Femur (tissue), 1 donor: ENCODE measurements at places on chromosomes 5 and 9.

- DNase-seq = peak; percentile 83
These were observed 102.4 kb downstream of the ROR2 start for GRCh38 chr9:91847581-91848091.

DNA sequence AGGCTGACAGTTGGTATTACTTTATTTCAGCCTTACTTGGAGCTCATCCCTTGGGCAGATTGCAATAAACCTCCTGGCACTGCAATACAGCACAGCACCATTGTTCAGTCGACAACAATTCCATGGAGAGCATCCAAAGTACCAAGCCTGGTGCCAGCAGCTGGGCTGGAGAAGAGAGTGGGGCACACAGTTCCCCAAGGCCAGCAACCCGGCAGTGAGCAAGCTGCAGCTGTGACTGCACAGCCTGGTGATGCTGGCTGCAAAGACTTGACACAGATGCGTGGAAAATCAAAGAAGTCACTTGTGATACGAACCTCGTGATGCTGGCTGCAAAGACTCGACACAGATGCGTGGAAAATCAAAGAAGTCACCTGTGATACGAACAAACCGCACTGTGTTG lies 125.4 kb downstream of the ATPSCKMT start:
- peak; percentile 77 for DNase-seq

DNA sequence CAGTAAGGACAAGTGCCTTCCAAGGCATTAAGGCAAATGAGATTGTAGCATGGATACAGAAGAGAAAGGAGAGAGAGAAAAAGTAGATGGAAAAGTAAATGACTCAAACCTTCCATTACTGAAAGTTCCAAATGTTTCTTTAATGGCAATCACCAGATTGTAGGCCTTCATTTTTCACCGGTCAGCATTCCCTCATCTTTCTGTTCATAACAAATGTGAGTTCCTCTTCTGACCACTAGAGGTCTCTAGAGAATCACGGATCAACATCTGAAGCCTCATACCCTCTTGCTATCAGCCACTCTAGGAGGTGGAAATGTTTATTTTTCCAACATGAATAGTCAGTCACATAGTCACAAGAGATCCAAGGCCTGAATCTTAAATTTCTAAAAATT lies 73.6 kb upstream of the RPS23 start:
- no peak for DNase-seq

DNA sequence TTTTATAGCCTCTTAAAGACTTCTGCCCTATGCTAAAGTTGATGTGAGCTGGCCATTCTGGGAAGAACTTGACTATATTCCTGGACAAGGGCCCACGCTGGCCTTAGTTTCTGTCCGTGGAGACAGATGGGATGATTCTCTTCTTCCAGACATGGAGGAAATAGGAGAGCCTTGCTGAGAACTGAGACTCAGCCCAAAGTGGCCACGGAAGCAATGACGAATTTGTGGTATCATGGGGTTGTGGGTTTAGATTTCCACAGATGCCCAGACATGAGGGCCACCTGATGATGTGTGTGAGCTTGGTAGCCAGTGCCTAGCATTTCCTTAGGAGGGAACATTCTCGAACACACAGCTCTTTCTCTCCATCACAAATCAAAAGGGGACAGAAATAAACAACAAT lies 309.1 kb downstream of the NSG2 start:
- no peak for DNase-seq

DNA sequence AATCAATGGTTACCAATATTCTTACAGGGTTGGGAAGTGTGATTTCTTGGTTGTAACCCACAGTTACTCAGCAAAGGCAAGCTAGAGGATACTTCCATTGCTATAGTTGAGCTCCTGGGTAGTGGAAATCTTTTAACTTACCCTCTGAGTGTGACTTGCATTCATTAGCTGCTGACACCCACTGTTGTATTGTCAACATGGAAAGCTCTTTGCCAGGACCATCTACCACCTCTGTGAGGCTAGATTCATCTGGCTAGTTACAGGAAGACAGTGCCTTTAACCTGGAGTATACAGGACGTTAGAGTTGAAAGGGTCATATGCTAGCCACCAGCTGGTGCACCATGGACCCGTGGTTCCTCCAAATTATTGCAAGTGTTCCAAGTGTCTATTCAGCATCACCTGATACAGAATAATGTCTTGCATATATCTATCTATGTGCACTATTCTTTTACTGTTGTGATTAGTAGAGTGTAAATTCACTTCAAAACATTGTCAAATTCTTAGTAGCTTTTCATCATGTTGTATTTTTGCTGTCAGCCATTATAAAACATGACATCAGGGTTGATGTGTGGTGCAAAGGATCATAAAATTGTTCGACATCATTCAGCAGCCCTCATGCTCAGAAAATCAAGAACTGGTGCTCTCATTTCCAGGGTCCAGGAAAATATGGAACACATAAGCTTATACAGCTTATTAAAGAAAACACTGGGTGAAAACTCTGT lies 239.0 kb downstream of the PJA2 start:
- no peak for DNase-seq

GRCh38 chr5:33576726-33577590 lies 136.2 kb downstream of the TARS1 start:
- DNase-seq = no peak

- DNase-seq = no peak
These were observed 25.0 kb upstream of the SEMA4D start for GRCh38 chr9:89522959-89523285.

- DNase-seq = no peak
These were observed 240.4 kb upstream of the IRX2 start for GRCh38 chr5:2991884-2992283.

GRCh38 chr5:14503017-14503680 lies 78.4 kb upstream of the OTULINL start:
- no peak for DNase-seq

DNA sequence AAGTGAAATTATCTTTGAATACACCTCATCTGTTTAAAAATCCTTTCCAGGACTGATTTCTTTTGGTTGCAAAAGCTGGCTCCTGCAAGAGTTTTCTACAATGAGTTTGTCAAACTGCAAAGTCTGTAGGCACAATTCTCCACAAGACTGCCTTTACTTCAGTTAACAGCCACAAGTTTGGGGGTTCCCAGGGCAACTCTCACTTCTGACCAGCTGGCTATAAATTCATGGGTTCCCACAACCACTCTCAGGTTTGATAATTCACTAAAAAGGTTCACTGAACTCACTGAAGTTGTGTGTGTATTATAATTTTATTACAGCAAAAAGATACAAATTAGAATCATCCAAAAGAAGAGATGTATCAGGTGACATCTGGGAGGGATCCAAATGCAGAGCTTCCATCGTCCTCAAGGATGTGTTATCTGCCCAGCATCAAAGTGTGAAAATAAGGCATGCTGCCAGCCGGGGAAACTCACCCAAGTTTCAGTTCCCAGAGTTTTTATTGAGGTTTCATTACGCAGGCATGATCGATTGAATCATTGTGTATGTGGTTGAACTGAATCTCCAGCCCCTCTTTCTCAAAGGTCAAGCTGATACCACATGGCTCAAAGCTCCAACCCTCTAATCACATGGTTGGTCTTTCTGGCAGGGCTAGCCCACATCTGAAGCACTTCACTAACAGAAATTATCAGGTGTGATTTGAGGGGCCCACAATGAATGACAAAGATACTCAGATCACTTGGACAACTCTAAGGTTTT lies 19.0 kb upstream of the PSIP1 start:
- no peak for DNase-seq

GRCh38 chr5:21834863-21835262 lies 1018.3 kb downstream of the CDH12 start:
- no peak for DNase-seq

DNA sequence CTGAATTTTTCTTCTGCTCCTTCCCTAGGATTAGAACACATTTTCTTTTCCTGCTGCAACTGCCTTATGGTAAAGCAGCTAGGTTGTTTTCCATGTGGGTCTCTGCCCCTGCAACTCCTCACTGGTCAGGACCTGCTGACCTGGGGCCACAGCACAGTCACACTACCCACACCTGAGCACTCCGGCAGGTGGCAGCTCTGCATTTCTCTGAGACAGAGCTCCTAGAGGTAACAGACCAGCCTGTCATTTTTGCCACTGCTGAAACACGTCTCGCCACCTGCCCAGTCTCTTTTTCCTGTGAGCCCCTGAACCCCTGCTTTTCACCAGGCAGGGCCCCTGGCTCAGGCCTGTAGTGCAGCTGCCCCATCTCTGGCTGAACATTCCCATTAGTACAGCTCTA lies 609.6 kb downstream of the HINT1 start:
- DNase-seq = no peak

DNA sequence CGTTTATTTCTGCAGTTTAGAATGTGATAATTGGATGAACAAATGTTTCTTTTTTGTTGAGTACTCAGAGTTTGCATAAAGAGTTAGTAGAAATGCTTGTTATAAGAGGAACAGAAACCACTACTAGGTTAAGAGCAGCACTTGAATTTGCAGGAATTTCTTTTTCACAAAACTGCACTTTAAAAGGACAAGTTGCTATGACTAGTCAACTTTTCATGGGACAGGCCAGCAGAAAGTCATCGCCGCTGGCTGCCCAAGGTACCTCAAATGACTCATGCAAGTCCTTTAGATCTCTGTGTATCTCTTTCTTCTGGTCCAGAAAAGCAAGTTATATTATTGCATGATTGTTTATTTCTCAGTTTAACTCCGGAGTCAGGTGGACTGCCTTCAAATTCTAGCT lies 97.3 kb upstream of the HMHB1 start:
- DNase-seq = no peak

DNA sequence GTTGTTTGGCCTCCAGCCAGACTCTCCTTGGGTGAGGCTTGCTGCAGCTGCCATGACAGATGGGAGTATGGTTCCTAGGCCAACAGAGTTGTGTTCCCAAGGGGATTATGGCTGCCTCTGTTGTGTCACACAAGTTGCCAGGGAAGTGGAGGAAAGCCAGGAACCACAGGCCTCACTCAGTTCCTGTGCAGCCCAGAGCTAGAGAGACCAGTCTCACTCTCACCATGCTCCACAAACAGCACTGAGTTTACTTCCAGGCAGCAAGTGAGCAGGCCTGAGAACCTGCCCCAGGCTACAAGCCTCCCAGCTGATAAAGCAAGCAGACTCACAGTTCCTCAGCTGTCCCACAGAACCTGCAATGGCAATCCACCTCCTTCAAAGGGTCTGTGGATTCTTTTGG lies 273.6 kb upstream of the TAS2R1 start:
- peak; percentile 38 for DNase-seq

- no peak for DNase-seq
These were observed 116.1 kb upstream of the BNC2 start for GRCh38 chr9:16986556-16986955.

DNA sequence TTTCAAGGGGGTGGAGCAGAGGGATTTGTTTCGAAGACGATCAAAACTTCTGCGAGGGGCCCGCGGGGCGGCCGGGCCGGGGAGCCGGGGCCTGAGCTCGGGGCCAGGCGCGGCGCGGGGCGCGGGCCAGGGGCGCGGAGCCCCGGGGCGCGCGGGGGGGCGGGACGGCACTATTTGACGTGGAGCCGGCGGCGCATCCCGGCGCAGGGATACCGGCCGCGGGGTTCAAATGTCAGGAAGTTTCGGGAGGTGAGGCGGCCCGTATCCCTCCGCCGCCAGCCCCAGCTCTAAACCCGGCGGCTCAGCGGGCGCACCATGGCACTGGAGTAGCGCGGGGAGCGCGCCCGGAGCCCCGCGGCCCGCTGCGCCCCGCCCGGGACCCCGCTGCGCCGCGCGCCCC lies at the start of gene LMX1B:
Gene LMX1B (plus strand): TSS at position 278 of the 400 bp plus-strand sequence. CDS start 522 bp downstream, outside the sequence.
- DNase-seq = peak; percentile 63

DNA sequence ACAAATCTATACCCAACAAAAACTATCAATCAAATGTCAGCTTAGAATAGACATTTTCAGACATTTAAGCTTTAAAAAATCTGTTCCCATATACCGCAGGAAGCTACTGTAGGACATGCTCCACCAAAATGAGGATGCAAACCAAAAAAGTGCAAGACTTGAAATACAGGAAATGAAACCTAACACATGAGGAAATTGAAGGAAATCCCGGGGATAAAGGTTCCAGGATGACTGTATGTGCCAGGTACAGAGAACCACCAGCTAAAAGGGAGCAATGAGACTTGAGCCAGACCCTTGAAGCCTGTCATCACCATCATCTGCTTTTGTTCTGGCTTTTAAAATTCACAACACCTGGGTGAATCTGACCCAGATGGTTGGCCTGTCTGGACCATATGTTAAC lies 21.4 kb downstream of the DIAPH1 start:
- no peak for DNase-seq

DNA sequence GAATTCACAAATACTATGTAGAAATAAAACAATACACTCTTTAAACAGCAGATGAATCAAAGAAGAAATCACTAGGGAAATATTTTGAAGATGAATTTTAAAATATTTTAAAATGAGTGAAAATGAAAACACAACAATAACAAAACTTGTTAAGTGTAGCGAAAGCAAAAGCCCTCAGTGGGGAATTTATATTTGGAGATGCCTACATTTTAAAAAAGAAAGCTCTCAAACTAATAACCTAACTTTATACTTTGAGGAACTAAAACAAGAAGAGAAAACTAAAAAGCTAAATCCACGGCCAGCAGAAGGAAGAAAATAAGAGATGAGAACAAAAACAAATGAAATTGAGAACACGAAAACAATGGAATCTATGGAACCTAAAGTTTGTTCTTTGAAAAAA lies 22.7 kb downstream of the SPDL1 start:
- no peak for DNase-seq

DNA sequence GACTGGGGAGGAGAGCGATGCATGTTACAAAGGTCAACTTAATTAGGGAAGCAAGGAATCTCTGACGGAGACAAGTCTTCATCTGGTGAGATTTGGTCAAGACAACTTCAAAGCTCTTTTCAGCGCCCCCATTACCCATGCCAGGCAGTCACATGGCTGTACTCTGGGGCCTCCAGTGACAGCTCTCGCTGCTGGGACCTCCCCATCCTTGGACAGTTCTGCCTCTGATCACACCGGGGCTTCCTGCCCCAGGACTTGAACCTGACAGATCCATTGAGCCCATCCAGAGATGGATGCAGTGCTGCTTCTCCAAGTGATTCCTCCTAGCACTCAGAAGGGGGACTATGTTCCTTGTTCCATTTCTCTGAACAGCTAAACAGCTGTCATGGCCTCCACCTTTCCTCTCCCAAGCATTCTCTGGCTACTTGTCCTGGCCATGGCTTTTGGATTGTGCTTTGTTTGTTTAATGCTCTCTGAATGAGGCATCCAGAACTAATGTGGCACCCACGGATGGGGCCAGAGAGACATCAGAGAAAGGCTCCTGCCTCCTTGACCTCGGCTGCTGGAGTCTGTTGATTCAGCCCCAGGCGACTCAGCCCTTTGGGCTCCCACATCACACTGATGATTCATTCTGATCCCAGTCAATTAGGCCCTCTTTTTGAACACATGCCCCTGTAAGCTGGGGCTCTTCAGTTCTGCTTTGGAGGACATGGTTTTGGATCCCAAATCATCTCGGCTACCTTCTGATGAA lies 122.1 kb upstream of the ADAMTS16 start:
- DNase-seq = no peak
